ENCODE measurements at places on chromosomes 3 and 15. TPM values are rescaled to one million over a fixed set of nuclear protein-coding genes. Genes with fewer than 3 reads are reported as not detected.
A peak's percentile ranks its signal among the peaks of the same experiment; 100 is the strongest.

ISG20 gene
- total RNA-seq, result 107 TPM

CYP11A1 gene
- total RNA-seq, result not detected

DNA sequence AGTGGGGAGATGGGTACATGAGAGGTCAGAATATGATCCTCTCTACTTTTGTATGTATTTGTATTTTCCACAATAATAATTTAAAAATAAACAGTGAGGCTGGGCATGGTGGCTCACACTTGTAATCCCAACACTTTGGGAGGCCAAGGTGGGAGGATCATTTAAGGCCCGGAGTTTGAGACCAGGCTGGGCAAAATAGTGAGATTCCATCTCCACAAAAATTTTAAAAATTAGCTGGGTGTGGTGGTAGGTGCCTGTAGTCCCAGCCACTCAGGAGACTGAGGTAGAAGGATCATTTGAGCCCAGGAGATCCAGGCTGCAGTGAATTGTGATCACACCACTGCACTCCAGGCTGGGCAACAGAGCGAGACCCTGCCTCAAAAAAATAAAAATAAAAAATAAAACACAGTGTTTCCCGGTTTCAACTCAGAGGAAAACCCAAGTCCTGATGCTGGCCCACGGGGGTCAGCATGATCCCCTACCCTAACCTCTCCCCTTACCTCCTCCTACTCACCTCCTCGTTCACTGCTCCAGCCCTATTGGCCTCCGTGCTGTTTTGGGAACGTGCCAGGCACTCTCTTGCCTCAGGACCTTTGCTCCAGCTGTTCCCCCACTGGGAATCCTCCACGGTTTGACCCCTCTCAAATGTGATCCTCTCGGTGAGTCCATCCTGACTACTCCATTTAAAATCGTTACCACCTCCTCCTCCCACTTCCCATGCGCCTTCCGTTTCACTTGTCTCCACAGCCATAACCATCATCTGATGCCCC is 2.9 kb upstream of the KLHL40 start:
- DNase-seq, result no peak
- H3K27me3 ChIP-seq, result peaks cover 25% of the 10 kb centered on the region
- H3K4me3 ChIP-seq, result no peak overlapping the region
- peaks cover 11% of the 10 kb centered on the region for H3K4me1 ChIP-seq
- peaks cover 5% of the 10 kb centered on the region for H3K36me3 ChIP-seq

DNA sequence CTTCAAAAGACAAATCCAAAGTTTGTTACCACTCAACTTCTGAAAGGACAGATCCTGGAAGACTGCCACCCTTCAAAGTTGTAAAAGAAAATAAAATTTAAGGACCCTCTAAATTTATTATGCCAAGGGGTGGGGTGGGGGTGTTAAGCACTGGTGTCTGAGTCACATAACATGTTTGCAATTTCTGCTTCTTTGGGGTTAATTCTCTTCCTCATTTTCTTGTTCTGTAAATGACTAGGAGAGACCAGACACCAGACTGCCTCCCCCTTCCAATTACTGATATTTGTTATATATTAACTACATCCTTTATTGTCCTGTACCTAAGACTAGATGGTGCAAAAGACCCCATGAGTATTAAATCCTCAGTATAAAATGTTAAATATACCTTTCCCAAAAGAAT is 242.8 kb downstream of the ZNF385D start:
- H3K4me3 ChIP-seq, result no peak overlapping the region
- no peaks in the 10 kb centered on the region for H3K27me3 ChIP-seq
- H3K27ac ChIP-seq, result no peak overlapping the region
- H3K4me1 ChIP-seq, result no peaks in the 10 kb centered on the region

ARGFX gene
- not detected for total RNA-seq

DNA sequence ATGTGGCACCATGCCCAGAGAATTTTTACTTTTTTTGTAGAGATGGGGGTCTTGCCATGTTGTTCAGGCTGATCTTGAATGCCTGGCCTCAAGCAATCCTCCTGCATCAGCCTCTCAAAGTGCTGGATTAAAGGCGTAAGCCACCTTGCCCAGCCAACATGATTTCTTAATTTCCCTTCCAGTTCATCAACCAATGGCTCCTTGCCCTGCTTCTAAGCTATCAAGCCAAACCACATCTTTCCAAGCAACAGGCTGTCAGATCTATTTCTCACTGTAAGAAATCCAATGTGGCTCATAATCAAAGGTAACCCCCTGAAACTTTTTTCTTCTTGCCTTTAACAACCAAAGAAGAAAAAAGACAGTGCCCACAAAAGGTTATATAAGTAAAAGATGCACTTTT is 204.2 kb upstream of the ICE2 start:
- no peak overlapping the region for H3K27ac ChIP-seq
- H3K36me3 ChIP-seq, result no peaks in the 10 kb centered on the region
- no peak for DNase-seq
- H3K4me3 ChIP-seq, result no peak overlapping the region

DNA sequence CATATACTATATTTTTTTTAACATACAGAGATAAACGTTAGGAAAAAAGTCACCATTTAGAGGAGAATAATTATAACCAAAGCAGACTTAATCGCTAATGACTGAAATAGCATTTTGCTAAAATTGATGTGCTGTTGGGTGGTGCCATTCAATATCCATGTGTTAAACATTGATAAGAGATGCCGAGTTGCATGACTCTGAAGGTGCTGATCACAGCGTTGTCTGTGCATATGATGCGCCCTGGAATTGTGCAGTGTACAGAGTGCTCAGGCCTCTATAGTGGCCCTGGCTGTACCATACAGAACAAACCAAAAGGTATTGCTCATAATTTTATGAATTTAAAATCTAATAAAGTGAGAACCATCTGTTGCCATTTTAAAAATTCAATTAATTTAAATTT is 168.3 kb downstream of the MEIS2 start:
- no peak for DNase-seq
- H3K4me3 ChIP-seq, result no peak overlapping the region
- H3K27me3 ChIP-seq, result no peaks in the 10 kb centered on the region
- H3K4me1 ChIP-seq, result no peaks in the 10 kb centered on the region
- H3K27ac ChIP-seq, result no peak overlapping the region

TMEM207 gene
- not detected for total RNA-seq

DNA sequence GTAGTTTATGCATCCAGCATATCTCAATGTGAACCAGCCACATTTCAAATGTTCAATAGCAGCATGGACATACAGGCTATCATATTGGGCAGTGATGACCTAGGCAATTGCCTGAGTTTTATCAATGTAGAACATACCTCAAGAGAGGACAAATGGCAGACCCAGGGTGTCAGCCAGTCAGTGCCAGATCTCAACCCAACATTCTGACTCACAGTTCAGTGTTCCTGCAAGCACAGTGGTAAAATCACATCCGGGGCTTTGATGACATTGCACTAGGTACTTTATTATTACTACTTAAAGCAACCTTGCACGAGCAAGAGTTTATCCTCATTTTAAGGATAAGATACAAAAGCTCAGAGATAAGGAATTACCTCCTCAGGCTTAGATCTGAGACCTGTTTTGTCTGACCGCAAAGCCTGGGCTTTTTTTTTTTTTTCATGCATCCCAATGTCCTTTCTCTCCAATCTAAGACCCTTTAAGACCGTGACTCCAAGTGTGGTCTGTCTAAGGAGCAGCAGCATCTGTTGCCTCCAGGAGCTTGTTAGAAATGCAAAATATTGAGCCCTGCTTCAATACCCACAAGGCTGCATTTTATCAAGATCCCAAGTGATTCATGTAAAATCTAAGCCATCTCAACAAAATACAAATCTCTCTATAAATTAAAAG is 60.1 kb downstream of the SLC12A1 start:
- H3K27me3 ChIP-seq, result peaks cover 11% of the 10 kb centered on the region
- H3K36me3 ChIP-seq, result no peaks in the 10 kb centered on the region
- no peak for DNase-seq

DNA sequence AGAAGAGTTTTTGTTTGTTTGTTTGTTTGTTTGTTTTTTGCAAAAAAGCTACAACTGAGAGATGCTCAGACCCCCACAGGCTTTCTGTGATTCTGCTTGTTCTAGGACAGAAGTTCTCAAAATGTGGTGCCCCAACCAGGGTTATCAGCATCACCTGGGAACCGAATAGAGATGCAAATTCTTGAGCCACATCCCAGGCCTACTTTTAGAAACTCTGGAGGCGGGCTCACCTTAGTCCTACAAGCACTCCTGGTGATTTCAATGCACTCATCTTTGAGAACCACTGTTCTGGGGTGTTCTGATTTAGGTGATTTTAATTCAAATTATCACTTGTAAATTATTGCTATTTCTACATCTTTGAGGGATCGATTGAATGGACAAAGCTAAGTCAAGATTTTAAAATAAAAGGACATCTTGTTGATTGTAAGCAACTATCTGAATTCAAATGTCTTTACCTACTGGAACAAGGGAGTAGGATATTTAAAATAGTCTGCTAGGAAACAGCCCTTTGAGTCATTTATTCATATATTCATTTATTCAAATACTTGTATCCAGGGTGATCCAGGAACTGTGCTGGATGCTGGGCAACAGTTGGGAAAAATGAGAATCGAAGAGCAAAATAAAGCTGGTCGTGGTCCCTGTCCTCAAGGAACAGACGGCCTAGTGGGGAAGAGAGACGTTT is 44.7 kb upstream of the CADPS start:
- no peak for DNase-seq
- H3K4me1 ChIP-seq, result no peaks in the 10 kb centered on the region
- no peak overlapping the region for H3K4me3 ChIP-seq
- no peak overlapping the region for H3K27ac ChIP-seq
- no peaks in the 10 kb centered on the region for H3K36me3 ChIP-seq

- H3K27me3 ChIP-seq, result no peaks in the 10 kb centered on the region
- DNase-seq, result peak; percentile 94
- H3K4me3 ChIP-seq, result peak within 1 kb of the TSS; percentile 90
- H3K27ac ChIP-seq, result peak within 1 kb of the TSS; percentile 94
- peaks cover 26% of the 10 kb centered on the region for H3K4me1 ChIP-seq
Measured at GRCh38 chr15:43185157-43186002, at the start of gene CCNDBP1. TSS of gene CCNDBP1 (plus strand) at chr15:43185403. CDS start at chr15:43185499, 96 bp downstream.

GRCh38 chr15:54605043-54605442 is 591.7 kb downstream of the RSL24D1 start:
- H3K36me3 ChIP-seq, result no peaks in the 10 kb centered on the region
- no peak for DNase-seq
- no peak overlapping the region for H3K27ac ChIP-seq
- no peaks in the 10 kb centered on the region for H3K4me1 ChIP-seq
- no peak overlapping the region for H3K4me3 ChIP-seq

DNA sequence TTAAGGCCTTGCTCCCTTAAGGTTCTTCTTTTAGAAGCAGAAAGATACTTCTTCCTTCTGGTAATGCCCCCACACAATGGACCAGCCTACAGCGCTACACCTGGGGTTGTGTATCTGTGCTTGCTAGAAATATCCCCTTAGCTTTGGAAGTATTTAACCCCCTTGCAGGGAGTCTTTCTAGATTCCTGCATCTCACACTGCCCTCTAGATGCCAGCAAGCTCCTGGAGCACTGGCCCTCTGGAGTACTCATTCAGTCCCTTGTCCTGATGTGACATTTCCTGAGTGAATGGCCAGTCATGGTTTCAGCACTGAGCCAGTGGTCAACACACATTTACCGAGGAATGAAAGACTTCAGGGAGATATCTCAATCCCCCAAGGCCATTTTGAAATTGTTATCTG is 30.4 kb upstream of the RBP2 start:
- no peaks in the 10 kb centered on the region for H3K36me3 ChIP-seq
- no peak for DNase-seq
- H3K4me3 ChIP-seq, result no peak overlapping the region
- no peaks in the 10 kb centered on the region for H3K4me1 ChIP-seq
- peaks cover 5% of the 10 kb centered on the region for H3K27me3 ChIP-seq

DNA sequence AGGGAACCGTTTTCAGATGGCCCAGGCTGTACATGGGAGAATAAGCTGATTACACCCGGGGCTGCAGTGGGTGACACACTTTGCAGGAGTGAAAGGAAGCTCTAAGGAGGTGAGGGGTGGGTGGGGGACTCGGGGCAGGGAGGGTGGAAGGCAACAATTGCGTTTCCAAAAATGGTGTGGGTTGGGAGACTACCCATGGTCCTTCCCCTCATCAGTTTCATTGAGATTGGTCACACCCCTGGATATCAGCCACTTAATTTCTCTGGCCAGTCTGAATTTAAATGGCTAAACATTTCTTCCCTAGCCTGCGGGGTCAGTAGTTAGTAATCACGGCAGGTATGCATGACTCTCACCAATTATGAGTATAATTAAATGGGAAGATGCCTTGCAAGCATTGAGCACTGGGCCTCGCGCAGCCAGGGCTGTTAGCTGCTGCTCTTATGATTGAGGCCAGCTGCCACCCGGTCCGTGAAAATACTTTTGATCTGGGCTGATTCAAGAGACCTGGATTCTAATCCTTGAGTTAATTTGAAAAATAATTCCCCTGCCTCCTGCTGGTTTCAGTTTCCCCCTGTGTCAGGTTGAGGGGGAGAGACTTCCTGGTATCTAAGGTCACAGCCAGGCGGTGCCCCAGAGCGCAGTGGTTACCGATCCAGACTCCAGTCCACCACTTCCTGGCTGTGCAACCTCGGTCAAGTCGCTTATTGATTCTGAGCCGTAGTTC is 23.3 kb downstream of the SLC6A6 start:
- peaks cover 15% of the 10 kb centered on the region for H3K36me3 ChIP-seq
- peak overlapping the region; percentile 0 for H3K4me3 ChIP-seq
- DNase-seq, result peak; percentile 66
- peaks cover 87% of the 10 kb centered on the region for H3K4me1 ChIP-seq
- no peaks in the 10 kb centered on the region for H3K27me3 ChIP-seq

DNA sequence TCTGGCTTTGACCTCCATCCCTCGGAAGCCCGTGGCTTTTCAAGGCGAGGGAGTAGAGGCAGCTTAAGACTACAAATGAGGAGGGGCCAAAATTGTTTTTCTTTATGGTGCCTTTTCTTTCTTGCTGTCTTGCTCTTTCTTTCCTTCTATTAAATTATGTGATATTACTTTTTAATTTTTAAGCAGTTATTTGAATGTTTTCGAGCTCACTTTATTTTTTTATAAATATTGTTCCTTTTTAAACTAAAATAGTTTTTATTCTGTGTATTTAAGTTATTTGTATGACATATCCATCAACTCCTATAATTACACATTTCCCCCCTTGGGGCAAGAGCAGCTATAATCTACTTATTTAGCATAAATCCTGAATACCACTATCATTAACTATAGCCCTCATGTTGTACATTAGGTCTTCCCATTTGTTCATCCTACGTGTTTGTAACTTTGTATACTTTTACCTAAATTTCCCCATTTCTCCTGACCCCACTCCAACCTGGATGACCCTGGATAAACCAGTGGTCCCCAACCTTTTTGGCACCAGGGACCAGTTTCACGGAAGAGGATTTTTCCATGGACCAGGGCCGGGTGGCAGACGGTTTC is 622 bp upstream of the PLSCR1 start:
- H3K27ac ChIP-seq, result peak overlapping the region; percentile 88
- DNase-seq, result no peak
- no peaks in the 10 kb centered on the region for H3K27me3 ChIP-seq
- peak overlapping the region; percentile 90 for H3K4me3 ChIP-seq

ROPN1B gene
- total RNA-seq, result not detected

NR2E3 gene
- total RNA-seq, result not detected

CADM2 gene
- 0.14 TPM for total RNA-seq

DNA sequence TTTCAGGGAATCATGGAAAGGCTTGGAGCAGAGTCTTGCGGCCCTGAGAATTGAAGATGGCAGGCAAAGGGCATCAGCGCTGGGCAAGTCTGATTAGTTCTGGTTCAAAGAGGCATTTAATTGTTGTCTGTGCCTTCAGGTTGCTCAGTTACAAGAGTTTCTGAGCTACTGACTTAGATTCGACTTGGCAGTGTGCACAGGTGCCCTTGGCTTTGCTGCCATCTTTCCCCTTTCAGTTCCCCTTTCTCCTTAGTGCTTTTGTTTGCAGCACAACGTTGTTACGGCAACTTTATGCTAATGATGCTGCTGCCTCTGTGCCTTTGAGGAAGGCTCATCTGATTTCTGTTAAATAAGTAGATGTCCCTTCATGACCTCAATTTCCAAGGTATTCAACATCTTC is 12.5 kb downstream of the P2RY14 start:
- H3K27ac ChIP-seq, result no peak overlapping the region
- H3K27me3 ChIP-seq, result peaks cover under 1% of the 10 kb centered on the region
- H3K36me3 ChIP-seq, result no peaks in the 10 kb centered on the region
- peaks cover 11% of the 10 kb centered on the region for H3K4me1 ChIP-seq
- no peak overlapping the region for H3K4me3 ChIP-seq
